Activated CD4-positive, alpha-beta T cell treated with anti-CD3 and anti-CD28 coated beads for 36 hours (primary cell): ENCODE measurements at places on chromosomes 12 and 14. TPM values are rescaled to one million over a fixed set of nuclear protein-coding genes. Genes with fewer than 3 reads are reported as not detected.

TNS2 gene
- total RNA-seq: 2.4 TPM

DNA sequence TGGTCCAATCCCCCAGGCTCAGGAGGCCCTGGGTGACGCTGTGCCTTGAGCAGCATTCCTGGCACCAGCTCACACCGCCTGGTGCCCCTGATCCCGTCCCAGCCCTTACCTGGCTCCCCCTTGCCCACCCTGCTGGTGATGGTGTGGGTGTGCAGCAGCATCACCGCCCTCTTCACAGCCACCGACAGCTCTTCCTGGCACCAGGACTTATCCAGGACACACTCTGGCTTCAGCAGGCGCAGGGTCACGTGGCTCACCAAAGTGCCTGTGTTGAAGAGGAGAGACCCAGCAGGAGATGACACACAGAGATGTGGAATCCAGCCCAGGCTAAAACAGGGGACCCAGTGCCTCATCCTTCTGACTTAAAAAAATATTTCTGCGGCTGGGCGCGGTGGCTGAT, 36.2 kb downstream of the GCN1 start:
- H3K27me3 ChIP-seq: no peaks in the 10 kb centered on the region
- no peak overlapping the region for H3K4me3 ChIP-seq
- H3K36me3 ChIP-seq: peaks cover 81% of the 10 kb centered on the region
- DNase-seq: no peak
- no peaks in the 10 kb centered on the region for H3K4me1 ChIP-seq

SUDS3 gene
- 19.1 TPM for total RNA-seq

RNF10 gene
- total RNA-seq: 177 TPM
